K562 (cell line): ENCODE measurements at places on chromosomes 1 and 21. TPM values are rescaled to one million over a fixed set of nuclear protein-coding genes. Genes with fewer than 3 reads are reported as not detected.

- no peak for DNase-seq
Observed at GRCh38 chr1:56958526-56958925, 7.3 kb downstream of the C8B start.

DNA sequence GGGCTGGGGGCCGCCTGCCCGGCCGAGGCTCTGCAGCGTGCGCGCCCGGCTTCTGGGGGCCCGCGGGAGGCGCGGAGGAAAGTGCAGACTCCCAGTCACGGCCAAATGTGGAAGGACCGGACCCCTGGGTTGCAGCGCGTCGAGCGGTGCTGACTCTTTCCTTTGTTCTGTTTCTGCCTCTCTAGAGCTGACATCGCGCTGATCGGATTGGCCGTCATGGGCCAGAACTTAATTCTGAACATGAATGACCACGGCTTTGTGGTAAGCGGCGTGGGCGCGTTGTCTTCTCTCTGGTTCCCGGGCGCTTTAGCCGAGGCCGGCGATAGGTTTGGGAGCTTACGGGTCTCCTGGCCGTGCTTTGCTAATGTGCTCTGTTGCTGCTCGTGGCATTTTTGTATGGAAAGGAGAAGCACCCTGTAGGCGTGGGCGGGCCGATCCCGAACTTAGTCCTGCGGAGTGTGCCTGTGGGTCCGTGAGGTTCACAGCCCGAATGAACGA is 629 bp downstream of the PGD start:
- no peak for DNase-seq

GRCh38 chr1:113763661-113764060 is 4.4 kb upstream of the PHTF1 start:
- DNase-seq, result no peak

GRCh38 chr1:24209097-24209496 is 22.0 kb upstream of the IFNLR1 start:
- no peak for DNase-seq

Gene SLC44A3
- polyA plus RNA-seq, result not detected in 2 replicates

Gene SPATA17
- not detected in 2 replicates for polyA plus RNA-seq

DNA sequence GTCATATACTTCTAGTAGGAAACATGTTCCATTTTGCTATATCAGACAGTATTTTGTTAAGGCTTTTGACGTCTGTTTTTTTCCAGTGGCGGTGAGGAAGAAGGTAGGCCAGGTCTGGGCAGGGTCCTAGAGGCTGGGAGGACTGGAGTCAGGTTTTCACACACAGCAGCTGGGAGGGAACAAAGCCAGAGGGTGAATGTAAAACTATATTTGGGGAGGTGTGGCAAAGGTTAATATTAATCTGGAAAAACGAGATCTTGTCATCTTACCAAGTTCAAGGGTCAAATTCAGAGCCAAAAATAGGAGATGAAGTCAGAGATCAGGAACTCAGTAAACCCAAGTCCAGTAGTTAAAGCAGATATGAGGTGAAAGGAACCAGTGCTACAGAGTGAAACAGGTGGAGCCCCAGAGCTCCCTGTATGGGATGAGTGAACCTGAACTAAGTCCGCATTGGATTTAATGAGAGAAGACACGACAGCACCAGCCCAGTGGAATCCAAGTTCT is 10.7 kb upstream of the OTUD7B start:
- no peak for DNase-seq

DNA sequence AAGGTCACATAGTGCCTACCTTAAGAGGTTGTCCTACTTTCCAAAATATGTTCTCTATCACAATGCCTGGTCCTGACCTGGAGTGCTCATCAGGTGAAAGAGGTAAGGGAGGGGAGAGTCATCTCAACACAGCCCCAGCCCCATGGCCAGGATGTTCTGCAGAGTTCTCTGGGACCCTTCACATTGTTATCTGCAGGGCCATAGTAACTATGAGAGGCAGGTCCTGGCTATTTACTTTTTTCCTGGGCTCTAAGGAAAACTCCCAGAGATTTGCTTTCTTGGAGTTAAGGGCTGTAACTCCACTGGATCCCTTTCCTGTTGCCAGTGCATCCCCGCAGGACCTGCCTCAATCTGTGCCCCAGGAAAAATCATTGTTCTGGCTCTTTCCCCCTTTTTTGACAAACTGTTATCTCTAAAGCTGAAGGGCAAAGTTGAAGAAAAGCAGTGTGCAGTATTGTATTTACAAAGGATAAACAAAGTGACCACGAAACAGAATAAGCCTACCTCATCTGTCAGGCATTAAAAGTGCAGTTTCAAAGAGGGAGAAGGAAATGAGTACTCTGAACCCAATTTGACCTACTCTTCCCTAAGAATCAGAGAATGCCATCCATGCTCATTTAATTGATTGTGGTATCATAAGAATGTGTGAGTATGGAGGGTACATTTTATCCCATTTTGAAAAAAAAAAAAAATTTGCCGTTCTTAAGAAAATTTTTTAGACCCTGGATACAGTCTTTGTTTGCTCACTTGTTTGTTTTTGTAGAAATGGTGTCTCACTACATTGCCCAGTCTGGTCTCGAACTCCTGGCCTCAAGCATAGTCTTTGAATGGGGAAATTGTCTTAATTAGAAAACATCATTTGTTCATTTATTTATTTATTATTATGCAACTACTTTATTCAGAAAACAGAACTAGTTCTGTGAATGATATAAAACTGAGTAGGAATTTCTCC is 149.6 kb downstream of the RHOU start:
- DNase-seq, result no peak

Gene SLAMF9
- not detected in 2 replicates for polyA plus RNA-seq

Gene DNASE2B
- polyA plus RNA-seq, result not detected in 2 replicates

GRCh38 chr1:215971793-215972441 is 404.8 kb downstream of the KCTD3 start:
- no peak for DNase-seq

GRCh38 chr1:206442101-206442500 is 28.2 kb upstream of the IKBKE start:
- DNase-seq, result peak; percentile 43

Gene OLIG1
- not detected in 2 replicates for polyA plus RNA-seq

DNA sequence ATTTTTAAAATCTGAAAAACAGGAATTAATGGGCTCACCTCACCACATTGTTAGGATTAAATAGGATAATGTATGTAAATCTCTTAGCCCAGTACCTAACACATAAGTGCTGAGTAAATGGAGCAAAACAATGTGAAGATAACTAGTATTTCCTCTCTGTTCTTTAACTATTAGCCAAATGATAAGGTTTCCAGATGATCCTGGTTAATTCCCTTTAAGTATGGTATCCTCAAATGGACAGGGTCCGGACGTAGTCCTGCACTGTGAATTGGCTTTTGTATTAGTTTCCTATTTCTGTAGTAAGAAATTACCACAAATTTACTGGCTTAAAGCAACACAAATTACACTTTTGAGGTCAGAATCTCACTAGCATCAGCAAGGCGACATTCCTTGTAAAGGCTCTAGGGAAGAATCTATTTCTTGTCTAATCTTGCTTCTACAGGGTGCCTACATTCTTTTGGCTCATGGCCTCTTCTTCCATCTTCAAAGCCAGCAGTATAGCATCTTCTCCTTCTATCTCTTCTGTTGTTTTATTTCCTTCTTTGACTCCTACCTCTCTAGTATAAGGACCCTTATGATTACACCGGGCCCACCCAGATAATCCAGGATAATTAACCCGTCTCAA is 17.1 kb downstream of the SCAF4 start:
- DNase-seq, result no peak

DNA sequence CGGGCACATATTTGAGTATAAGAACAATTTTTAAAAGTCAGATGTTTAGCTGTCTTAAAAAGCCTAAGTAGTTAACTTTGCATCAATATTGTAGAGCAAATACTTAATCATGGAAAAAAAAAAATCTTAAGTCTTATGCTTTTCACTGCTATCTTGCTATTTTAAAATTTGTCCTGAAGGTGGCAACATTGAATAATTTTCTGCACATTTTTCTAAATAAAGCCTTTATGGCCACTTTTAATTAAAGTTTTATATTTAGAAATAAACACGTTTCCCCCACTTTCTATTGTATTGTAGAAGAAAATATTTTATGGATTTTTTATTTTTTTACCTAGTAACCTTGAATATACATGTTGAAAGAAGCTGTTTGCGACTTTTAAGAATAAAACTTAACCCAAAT is 198.8 kb downstream of the AMY1C start:
- no peak for DNase-seq

DNA sequence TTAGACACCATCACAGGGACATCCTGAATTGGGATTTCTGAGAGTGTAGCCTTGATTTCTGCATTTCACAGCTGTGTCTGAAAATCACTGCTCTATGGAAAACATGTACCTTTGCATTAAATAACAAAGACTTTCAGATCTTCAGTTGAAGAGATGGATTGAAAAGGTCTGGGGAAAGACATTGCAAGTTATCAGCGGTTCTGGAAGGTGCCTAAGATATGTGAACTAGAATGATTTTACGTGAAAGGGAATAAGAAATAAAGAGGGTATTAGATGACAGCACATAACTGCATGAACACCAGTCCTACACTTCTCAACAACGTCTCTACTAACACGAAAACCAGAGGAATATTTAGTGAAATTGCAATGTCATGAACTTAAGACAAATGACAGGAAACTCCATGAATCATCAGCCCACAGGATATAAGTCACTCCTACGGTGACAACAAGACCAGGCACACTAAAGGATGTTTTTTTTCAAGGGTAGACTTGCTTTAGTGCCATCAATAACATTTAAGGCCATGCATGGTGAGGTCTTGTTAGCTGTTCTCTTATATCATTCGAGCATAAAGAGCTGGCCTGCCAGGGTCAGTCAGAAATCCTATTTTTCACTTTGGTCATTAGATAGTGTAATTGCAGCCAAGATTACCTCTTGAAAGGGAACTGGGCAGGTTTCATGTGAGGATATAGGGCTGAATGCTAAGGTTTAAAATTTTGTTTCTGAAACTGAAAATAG is 283.1 kb downstream of the GRIK1 start:
- DNase-seq, result peak; percentile 63

DNA sequence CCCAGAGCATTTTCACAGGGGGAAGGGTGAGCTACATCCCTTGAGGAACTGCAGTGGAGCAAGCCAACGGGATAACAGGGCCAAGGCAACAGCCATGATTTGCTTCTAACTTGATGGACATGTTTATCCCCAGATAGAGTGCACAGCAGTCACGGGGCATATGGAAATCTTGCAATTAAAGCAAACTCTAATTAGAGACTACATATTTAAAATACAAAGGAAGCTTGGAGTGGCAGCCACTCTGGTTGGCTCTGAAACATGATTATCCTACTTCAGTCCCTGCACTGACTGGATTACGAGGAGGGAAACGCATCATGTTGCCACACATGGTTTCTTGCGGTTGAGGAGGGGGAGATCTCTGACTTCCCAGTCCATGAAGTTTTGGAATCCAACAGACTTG is 60.8 kb downstream of the BEND5 start:
- DNase-seq, result no peak

DNA sequence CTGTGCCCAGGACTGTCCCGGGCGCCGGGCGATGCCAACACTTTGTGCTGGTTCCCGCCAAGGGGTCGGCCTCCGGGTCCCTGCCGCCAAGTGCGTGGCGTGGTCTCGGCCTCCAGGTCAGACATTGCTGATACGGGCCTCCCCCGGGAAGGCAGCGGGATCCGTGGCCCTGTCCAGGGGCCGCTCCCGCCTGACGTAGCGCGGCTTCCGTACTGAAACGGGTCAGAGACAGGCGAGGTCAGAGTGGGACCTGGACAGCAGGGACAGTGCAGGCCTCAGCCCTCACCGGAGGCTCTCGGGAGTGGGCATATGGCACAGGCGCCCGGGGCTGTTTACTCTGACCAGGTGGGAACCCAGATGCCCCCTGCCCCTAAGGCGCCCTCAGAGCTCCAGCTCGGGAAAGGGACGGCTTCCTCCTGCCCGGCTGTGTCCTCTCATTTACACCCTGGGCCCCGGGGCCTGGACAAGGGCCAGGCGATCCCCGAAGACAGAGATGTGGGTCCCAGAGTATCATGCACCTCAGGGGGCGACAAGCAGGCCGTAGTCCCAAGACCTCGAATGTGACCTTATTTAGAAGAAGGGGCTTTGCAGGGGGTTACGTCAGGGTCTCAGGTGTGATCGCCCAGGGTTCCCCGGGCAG is 8.8 kb upstream of the RNF223 start:
- no peak for DNase-seq

Gene LINGO4
- polyA plus RNA-seq, result not detected in 2 replicates

GRCh38 chr1:72567521-72567920 is 285.2 kb upstream of the NEGR1 start:
- no peak for DNase-seq

GRCh38 chr1:240706150-240706935 is 94.4 kb upstream of the GREM2 start:
- no peak for DNase-seq

Gene KCNJ9
- polyA plus RNA-seq, result not detected in 2 replicates

- no peak for DNase-seq
Observed at GRCh38 chr1:102834688-102835320, 273.5 kb downstream of the COL11A1 start.

DNA sequence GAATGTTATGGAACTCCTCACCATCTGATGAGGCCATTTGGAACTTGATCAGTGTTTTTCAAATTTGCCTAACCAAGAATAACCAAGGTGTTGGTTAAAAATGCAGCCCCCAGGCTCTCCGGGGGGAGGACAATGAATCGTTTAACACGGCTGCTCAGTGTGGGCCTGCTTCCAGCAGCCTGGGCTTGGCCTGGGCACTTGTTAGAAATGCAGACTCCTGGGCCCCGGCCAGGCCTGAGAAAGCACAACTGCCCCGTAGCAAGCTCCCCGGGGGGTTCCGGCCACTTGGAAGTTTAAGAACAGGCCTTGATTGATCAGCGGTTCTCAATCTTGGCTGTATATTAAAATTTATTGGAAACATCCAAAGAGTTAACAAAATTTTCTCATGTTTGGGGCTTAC is 22.8 kb upstream of the C2CD2 start:
- no peak for DNase-seq

Gene LCE1F
- not detected in 2 replicates for polyA plus RNA-seq

DNA sequence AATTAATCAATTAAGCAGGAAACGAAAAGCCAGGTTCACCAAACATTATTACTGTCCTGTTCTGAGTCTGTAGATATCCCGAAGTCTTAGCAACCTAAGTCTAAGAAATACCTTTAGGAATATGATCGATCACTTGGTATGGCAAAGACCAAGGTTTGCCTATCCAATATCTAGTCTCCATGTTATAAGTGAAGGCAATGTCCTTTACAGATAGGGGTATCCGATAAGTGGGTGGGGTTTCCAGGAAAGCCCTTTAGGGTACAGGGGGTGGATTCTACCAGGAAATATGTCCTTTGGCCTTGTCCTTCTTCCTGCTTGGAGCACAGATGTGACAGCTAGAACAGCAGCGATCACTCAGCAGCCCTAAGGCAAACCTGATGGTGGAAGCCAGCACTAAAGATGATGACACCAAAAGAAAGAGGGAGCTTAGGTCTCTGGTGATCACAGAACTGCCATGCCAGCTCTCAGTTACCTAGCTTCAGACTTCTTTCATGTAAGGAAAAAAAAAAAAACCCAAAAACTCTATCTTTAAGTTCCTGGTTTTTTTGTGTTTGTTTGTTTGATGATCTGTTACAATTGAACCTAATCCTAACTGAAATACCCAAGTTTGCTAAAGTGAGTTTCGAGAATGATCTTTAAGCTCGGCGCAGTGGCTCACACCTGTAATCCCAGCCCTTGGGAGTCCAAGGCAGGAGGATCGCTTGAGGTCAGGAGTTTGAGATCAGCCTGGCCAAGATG is 40.8 kb downstream of the DSTYK start:
- peak; percentile 53 for DNase-seq

GRCh38 chr1:52234708-52235107 is 92.8 kb downstream of the ZFYVE9 start:
- DNase-seq, result no peak

Gene ACOT11
- 0.71 and 0.78 TPM in 2 replicates for polyA plus RNA-seq

- DNase-seq, result no peak
Observed at GRCh38 chr1:231493421-231494185, 34.9 kb upstream of the TSNAX start.

Gene DCST1
- polyA plus RNA-seq, result not detected in 2 replicates

Gene PRELP
- polyA plus RNA-seq, result not detected in 2 replicates
